ENCODE measurements at places on chromosomes 12 and 14. TPM values are rescaled to one million over a fixed set of nuclear protein-coding genes. Genes with fewer than 3 reads are reported as not detected.

Gene UBE2N
- 89.5 TPM for total RNA-seq

Gene G2E3
- total RNA-seq, result 34.7 TPM

Gene ITGB7
- 108 TPM for total RNA-seq

Gene LTB4R
- total RNA-seq, result 15.4 TPM

Gene BBOF1
- 2.4 TPM for total RNA-seq

Gene GPR65
- 10.9 TPM for total RNA-seq

Gene PTPRQ
- not detected for total RNA-seq

Gene CSAD
- 29.6 TPM for total RNA-seq

Gene ASCL1
- not detected for total RNA-seq

Gene STAB2
- not detected for total RNA-seq

Gene CLEC4D
- total RNA-seq, result not detected

Gene COL2A1
- not detected for total RNA-seq

Gene ACSM4
- total RNA-seq, result not detected

Gene GON7
- total RNA-seq, result 1.4 TPM

Gene NFATC4
- not detected for total RNA-seq

Gene FITM1
- total RNA-seq, result 1.7 TPM

Gene PTPRB
- not detected for total RNA-seq

DNA sequence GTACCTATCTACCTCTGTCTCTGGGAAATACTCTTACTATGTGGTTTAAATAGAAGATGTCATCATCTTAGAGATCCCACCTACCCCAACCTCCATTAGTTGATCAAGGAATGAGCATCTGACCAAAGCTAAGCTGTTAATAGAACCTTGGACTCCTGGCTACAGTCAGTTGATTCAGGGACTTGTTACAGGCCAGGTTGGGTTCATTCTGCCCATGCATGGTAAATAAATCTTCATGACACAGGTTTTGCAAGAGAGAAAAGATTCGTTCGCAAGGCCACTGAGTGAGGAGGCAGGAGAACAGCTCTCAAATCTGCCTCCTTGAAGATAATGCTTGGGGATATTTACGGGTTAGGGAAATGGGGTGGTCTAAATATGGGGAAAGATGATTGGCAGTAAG is 19.5 kb downstream of the SDR9C7 start:
- DNase-seq, result no peak

GRCh38 chr14:90603841-90604240 is 207.0 kb downstream of the CALM1 start:
- no peak for DNase-seq

DNA sequence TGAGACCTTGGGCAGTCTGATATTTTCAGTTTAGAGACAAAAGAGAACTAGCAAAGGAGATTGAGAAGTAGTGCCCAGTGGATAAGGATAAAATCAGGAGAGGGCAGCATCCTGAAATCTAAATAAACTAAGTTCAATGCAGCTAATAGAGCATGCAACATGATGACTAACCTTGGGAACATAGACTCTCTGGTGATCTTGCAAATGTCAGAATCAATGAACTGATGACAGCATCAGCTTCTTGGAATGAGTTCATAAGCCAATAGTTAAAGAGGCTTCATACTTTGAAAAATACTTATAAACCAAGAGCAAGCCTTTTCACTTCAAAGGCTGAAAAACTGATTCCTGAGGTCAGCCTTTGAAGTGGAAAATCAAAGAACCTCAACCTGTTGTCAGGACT is 8.2 kb downstream of the TAS2R19 start:
- DNase-seq, result no peak

DNA sequence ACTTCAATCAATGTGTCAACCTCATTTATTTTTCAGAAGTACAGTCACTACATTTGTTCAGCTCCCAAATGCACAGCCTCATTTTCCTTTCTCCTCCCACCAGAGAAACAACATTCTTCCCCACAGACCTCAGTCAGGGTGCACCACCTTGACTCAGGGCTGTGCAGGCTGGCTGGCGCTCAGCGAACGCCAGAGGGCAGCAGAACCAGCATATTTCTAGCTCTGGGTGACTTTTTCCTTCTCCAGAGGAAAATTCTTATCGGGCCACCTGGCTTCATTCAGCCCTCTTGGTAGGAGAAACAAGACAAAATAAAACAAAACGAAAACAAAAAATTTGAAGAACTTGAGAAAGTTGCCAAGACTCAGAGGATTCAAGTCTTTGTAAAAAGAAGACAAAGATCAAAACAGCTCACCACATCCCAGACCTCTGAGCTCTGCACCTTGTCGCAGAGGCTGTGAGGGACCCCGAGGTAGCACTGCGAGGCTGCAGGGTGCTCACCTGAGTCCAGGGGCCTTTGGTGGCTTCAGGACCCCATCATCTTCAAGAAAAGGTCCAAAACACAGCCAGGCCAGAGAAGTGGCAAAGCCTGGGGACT is 33.7 kb downstream of the PAH start:
- peak; percentile 28 for DNase-seq

GRCh38 chr12:85309125-85309566 is 29.1 kb downstream of the ALX1 start:
- DNase-seq, result no peak

- no peak for DNase-seq
Observed at GRCh38 chr12:79121486-79121885, 256.9 kb downstream of the SYT1 start.

GRCh38 chr14:58873228-58873953 is 235.6 kb downstream of the DACT1 start:
- DNase-seq, result no peak

GRCh38 chr12:132413931-132414588 is 75.9 kb upstream of the FBRSL1 start:
- DNase-seq, result no peak

GRCh38 chr12:126608607-126609175 is 1543.5 kb downstream of the AACS start:
- no peak for DNase-seq

DNA sequence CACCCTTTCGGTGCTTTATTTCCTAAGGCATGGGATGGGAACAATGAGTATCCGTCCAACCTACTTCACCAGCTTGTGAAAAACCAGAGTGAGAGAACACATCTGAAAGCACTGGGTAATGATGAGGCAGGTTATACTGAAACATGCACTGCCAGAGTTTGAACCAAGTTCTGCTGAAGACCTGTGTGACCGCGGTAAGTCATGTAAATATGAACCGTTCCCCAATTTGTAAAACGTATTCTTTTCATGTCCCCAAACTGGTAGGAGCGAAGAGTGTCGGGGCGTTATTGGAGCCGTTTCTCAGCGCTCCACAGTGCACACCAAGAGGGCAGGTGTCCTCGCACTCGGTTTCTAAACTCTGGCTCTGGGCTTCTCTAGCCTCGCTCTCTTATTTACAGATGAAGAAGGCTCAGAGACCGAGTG is 788 bp upstream of the NGDN start:
- DNase-seq, result no peak

GRCh38 chr14:27995691-27996090 is 770.9 kb upstream of the FOXG1 start:
- DNase-seq, result no peak

DNA sequence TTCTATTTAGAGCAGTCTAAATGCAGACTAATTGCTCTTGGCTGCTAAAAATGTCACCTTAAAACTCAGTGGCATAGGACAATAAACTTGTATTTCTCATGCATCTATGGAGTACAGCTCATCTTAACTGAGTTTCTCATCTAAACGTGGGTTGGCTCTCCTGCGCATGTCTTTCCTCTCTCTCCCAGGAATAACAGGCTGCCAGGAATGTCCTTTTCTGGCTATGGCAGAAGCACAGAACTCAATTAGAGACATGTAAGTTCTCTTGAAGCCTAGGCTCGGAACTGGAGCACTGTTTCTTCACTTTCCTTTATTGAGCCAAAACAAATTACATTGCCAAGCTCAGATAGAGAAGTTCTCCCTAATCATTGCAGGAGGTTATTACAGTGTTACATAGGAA is 722.3 kb upstream of the FLRT2 start:
- no peak for DNase-seq

GRCh38 chr12:104478396-104479122 is 21.8 kb downstream of the CHST11 start:
- no peak for DNase-seq

DNA sequence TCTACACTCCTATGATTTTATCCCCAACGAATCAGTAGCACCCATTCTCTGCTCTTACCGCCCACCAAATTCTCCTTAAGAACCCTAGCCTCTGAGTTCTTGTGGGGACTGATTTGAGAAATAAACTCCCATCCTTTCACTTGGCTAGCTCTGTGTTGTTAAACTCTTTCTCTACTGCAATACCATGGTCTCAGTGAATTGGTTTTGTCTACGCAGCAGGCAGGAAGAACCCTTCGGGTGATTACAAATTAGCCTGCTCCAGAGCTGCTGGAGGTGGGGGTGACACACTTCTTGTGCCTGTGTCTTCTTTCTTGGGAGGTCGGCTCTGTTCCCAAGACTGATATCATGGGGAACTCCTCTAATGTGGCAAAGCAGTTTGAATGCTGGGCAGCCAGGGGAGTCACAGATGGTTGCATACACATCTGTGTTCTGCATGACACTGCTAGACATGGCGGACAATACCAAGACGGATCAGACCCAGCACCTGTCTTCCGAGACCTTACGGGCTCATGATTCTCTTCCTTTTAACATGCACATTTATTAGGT is 1.6 kb upstream of the C1S start:
- no peak for DNase-seq

DNA sequence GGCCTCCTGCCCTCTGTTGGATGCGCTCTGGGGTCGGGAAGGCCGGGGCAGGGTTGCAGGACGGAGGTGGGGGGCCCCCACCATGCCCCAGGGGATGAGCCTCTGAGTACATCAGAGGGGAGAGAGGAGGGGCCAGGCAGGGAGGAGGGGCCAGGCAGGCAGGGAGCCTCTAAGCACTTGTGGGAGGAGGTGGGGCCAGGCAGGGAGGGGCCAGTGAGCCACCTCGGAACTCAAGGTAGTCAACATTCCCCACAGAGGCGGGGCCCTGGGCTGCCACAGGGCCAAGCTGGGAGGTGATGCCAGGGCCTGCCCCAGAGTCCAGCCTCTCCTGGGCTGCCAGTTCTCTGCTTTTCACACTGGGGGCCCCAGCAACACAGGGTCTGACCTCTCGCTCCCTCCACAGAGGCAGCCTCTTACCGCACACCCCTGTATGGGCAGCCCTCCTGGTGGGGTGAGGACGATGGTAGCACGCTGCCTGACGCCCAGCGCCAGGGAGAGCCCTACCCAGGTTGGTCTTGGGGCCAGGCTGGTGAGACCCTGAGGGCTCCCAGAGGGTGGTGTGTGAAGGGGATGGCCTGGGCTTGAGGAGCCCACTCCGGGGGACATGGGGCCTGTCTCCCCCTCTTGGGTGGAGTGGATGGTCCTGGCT is 17.4 kb downstream of the CEP170B start:
- no peak for DNase-seq

DNA sequence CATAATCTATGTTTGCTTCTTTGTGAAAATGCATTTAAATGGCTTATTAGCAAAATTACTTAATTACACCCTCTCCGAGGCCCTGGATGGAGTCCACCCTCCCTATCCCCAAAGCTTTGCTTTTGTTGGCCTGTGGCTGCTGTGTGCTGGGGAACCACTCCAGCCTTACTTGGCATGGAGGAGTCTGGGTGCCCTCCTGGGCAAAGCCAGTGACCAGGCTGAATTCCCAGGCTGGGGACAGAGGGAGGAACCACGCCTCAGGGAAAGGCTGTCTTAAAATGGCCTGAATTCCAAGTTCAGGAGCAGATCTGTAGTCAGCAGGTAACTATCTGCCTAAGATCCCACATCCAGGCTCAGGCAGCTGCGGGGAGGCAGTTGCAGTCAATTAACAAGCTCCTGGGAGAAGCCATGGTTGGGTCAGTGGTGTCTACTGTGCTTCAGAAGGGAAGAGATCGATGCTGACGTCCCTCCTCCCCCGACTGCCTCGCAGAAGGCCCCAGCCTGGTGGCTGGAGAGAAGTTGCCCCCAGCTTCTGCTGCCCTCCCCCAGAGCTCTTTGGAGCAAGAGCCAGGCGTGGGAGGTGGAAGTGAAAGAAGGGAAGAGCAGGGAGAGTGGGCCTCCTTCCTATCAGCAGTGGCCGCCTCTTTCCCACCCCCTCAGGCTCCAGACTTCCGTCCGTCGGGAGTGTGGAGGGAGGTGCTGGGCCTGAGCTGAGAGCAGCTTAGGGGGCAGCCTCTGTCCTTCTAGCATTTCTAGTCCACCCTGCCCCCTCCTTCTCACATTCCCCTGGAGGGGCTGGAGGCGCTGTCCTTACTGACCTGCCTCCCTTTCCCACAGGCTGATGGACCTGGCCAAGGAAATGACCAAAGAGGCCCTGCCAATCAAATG is 11.3 kb downstream of the VASH1 start:
- no peak for DNase-seq

- peak; percentile 25 for DNase-seq
Observed at GRCh38 chr12:31324845-31325523, 966 bp downstream of the SINHCAF start.

- no peak for DNase-seq
Observed at GRCh38 chr12:132012919-132013568, 63.3 kb downstream of the EP400 start.

- DNase-seq, result no peak
Observed at GRCh38 chr14:96408608-96409007, 16.7 kb downstream of the AK7 start.

- DNase-seq, result no peak
Observed at GRCh38 chr12:18522806-18523205, 215.0 kb downstream of the PLCZ1 start.

DNA sequence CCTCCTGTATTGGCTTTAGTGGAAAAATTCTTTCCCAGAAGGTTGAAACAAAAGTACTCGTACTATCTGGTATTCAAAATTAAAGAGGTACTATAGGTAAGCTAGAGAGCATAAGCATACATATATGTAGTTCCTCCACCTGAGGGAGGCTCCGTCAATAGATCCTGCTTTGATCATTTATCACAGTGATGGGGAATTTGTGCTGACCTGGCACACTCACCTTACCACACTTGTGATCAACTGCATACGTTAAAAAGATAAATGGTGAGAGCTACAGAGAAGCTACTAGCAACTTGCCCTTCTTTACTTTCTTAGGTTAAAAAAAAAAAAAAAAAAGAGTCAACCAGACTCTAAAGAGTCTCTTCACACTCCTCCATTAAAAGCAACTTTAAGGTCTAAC is 2.5 kb downstream of the CAPRIN2 start:
- no peak for DNase-seq

- DNase-seq, result no peak
Observed at GRCh38 chr12:46915082-46915481, 89.3 kb upstream of the SLC38A4 start.

DNA sequence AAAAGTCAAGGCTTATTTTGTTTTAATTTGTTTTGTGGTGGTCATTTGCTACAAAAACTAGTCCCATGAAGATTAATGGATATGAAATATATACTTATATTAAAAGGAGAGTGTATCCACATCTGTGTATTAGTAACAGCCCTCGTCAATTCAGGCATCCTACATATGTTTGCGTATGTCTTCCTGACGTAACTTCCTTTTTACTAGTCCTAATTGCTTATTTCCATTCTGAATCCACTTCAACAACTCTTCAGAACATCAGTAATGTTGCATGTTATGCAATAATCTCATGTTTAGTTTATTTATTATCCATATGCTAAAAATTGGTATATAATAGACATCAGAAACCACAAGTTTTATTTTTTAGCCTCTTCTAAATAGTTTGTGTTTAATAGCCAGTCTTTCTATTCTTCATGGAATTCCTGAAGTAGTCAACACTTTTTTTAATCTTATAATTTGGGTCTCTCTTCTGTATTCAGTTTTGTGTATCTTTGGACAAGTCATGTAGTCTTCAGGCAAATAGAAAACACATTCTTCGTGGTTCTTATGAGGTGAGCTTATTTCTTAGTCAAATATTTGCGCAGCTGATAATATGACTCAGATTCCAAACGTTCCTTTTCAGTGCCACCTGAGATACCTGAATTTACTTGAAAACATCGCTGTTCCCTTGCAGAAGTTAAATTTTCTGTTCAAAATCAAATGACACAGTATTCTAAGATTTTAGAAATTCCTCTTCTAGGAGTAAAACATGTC is 268.6 kb downstream of the CCDC59 start:
- no peak for DNase-seq
